Mesenchymal stem cell (in vitro differentiated cells and primary cell): ENCODE measurements at places on chromosomes 3 and 15.

GRCh38 chr3:193983846-193984818 is 151.8 kb upstream of the HES1 start:
- no peak for DNase-seq

- DNase-seq, result no peak
These were observed 405.1 kb downstream of the LPP start for GRCh38 chr3:188559072-188559429.

DNA sequence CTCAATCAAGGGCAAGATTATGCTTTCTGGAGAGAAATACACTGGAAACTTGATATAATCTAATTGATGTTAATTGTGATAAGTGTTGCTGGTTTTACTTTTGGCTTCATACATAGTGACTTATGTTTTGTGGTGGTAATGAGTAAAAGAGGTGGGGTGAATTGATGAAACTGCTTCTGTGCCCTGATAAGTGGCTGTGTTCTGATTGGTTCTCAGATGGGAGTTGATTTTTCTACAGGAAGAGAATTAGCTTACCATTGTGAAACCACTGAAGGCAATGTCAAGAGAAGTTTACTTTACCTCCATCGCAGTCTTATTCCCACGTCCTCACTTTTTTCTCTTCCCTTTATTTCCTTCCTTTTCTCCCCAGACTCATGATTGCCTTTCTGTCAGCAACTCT is 23.8 kb downstream of the TMEM45A start:
- DNase-seq, result no peak

GRCh38 chr15:41474436-41474835 is 19.2 kb upstream of the ITPKA start:
- DNase-seq, result no peak

DNA sequence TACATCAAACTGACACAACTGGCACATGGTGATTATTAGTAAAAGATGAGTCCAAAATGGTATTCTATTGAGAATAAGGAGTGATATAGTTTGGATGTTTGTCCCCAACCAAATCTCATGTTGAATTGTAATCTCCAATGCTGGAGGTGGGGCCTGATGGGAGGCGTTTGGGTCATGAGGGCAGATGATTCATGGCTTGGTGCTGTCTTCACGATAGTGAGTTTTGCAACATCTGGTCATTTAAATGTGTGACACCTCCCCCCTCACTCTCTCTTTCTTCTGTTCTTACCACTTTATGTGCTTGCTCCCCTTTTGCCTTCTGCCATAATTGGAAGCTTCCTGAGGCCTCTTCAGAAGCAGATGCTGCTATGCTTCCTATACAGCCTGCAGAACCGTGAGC is 90.6 kb downstream of the RSL24D1 start:
- no peak for DNase-seq

DNA sequence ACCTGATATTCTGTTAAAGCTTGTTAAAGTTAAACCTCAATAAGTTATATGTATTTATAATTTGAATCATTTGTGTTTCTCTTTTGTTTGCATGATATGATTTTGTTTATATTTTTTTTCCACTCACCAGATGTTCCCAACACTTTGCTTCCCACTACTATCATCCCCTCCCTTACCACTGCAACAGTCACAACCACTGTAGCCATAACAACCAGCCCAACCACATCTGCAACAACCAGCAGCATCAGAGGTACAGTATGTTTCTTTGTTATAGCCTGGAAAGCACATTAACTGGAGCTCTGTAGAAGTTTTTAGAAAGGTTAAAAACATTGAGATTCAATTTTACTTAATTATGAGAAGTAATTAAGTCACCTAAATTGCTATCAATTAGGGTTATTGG is 1011.9 kb downstream of the VGLL3 start:
- no peak for DNase-seq

GRCh38 chr15:65663521-65663920 is 41.8 kb downstream of the SLC24A1 start:
- no peak for DNase-seq
